ENCODE measurements at places on chromosomes 1 and 21. TPM values are rescaled to one million over a fixed set of nuclear protein-coding genes. Genes with fewer than 3 reads are reported as not detected.

Gene CHRM3
- 9.5 TPM for polyA plus RNA-seq

Gene TNFRSF8
- 0.25 TPM for polyA plus RNA-seq

Gene LCE6A
- not detected for polyA plus RNA-seq

Gene OR14I1
- polyA plus RNA-seq, result not detected

- H3K36me3 ChIP-seq, result peaks cover 36% of the 10 kb centered on the region
- no peak for DNase-seq
- H3K4me1 ChIP-seq, result no peaks in the 10 kb centered on the region
- no peaks in the 10 kb centered on the region for H3K27me3 ChIP-seq
These were observed 8.9 kb downstream of the MKNK1 start for GRCh38 chr1:46595127-46595526.

- H3K4me3 ChIP-seq, result no peak overlapping the region
- no peaks in the 10 kb centered on the region for H3K36me3 ChIP-seq
- H3K27me3 ChIP-seq, result no peaks in the 10 kb centered on the region
- no peak for DNase-seq
- H3K27ac ChIP-seq, result no peak overlapping the region
These were observed 40.3 kb upstream of the LRRC8B start for GRCh38 chr1:89484092-89485038.

DNA sequence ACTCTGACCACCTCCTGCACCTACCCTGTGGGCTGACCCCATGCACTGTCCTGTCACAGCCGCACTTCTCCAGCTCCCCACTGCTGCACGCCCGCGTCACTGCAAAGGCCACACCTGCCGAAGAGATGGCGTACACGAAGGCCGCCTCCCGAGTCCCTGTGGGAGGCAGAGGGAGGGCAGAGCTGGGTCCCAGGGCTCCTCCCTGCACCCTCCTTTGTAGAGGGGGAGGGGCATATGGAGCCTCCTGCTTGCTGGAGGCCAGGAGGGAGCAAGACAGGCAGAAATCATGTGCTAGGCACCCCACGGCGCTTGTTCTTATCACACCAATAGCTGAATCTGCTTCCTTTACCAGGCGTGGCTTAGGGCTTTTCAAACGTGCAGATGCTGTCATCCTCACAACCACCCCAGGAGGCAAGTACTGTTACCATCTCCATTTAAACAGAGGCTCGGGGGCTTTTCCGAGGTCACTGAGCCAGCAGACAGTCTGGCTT, 21.4 kb downstream of the WNT4 start:
- no peaks in the 10 kb centered on the region for H3K27me3 ChIP-seq
- DNase-seq, result no peak
- no peaks in the 10 kb centered on the region for H3K4me1 ChIP-seq
- no peak overlapping the region for H3K4me3 ChIP-seq
- H3K36me3 ChIP-seq, result peaks cover 17% of the 10 kb centered on the region

- H3K4me1 ChIP-seq, result peaks cover 20% of the 10 kb centered on the region
- H3K27ac ChIP-seq, result peak overlapping the region; percentile 7
- no peaks in the 10 kb centered on the region for H3K27me3 ChIP-seq
- no peak overlapping the region for H3K4me3 ChIP-seq
- no peak for DNase-seq
These were observed 74.2 kb downstream of the LRIG2 start for GRCh38 chr1:113147073-113147625.

DNA sequence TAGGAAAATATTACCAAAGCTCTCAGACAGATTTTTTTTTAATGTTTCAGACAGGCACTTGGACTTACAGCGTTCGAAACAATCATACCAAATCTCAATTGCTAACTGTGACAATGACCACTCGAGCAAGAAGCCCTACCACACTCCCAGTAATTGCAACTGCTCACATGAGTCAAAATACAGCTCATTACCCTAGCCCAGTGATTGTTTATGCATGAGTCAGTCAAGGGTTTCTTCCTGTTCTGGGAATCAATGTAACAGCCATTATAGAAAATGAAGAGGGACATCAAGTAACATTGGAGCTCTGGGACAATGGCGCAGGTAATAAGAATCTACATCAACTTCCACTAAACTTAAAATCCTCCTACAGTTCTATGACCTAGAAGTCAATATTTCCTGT, 56.1 kb upstream of the SH3GLB1 start:
- no peaks in the 10 kb centered on the region for H3K27me3 ChIP-seq
- H3K27ac ChIP-seq, result no peak overlapping the region
- no peak overlapping the region for H3K4me3 ChIP-seq

GRCh38 chr1:30044656-30045144, 678.7 kb downstream of the MATN1 start:
- H3K27me3 ChIP-seq, result no peaks in the 10 kb centered on the region
- no peaks in the 10 kb centered on the region for H3K4me1 ChIP-seq
- no peak overlapping the region for H3K4me3 ChIP-seq
- H3K27ac ChIP-seq, result no peak overlapping the region

DNA sequence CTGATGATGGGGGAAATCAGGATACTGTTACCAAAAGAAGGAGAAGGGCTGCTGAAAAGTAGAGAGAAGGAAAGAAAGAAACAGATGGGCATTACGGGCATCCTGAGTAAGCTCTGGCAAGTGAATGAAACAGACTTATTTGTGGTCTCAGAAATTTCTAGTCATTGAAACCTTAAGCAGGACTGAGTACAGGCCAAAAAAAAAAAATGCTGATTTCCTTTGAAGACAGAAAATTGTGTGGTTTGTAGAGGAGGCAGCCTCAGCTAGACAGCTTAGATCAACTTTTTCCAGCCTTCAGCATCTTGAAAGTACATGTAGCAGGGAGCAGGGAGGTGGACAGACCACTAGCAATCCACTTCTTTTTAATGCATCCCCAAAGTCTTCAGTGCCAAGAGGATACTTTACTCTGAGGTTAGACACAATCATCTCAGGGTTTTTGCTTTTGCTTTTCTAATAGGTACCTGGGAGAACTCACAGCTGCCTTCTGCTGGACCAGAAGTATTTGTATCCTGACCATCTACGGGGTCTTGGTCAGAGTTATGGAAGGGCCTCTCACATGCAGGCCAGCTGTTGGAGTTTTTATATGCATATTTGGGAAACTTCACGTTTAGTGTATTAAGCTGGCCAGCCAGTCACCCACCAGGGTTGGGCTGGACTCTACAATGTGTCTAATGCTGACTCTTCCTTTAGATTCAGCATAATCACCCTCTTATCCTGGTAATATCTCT, 10.6 kb upstream of the CAPZB start:
- H3K4me3 ChIP-seq, result no peak overlapping the region
- no peaks in the 10 kb centered on the region for H3K27me3 ChIP-seq
- peak overlapping the region; percentile 52 for H3K27ac ChIP-seq
- no peaks in the 10 kb centered on the region for H3K36me3 ChIP-seq

DNA sequence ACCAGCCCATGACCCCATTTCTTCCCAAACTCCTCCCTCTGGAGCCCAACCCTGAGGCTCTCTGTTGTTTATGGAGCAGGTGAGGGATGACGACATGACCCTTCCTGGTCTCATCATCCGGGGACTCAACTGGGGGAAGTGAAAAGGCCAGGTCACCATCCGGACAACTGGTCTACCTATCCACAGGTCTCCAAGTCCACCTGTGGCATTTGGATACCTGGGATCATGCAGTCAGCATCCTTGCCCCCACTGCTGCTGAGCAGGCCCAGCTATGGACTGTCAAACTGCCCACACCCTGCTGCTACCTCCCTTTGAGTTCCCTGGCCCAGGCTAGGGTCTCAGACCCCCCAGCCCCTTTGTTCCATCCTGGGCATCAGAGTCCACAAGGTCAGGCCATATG, 60.0 kb upstream of the LAPTM5 start:
- H3K27me3 ChIP-seq, result peaks cover 25% of the 10 kb centered on the region
- H3K4me1 ChIP-seq, result peaks cover 22% of the 10 kb centered on the region
- H3K36me3 ChIP-seq, result no peaks in the 10 kb centered on the region
- DNase-seq, result no peak
- H3K27ac ChIP-seq, result no peak overlapping the region
- no peak overlapping the region for H3K4me3 ChIP-seq

GRCh38 chr21:38380481-38381137, 117.7 kb downstream of the ERG start:
- no peaks in the 10 kb centered on the region for H3K4me1 ChIP-seq
- H3K27me3 ChIP-seq, result peaks cover 3% of the 10 kb centered on the region
- no peak overlapping the region for H3K4me3 ChIP-seq
- H3K36me3 ChIP-seq, result no peaks in the 10 kb centered on the region
- H3K27ac ChIP-seq, result no peak overlapping the region
- no peak for DNase-seq

DNA sequence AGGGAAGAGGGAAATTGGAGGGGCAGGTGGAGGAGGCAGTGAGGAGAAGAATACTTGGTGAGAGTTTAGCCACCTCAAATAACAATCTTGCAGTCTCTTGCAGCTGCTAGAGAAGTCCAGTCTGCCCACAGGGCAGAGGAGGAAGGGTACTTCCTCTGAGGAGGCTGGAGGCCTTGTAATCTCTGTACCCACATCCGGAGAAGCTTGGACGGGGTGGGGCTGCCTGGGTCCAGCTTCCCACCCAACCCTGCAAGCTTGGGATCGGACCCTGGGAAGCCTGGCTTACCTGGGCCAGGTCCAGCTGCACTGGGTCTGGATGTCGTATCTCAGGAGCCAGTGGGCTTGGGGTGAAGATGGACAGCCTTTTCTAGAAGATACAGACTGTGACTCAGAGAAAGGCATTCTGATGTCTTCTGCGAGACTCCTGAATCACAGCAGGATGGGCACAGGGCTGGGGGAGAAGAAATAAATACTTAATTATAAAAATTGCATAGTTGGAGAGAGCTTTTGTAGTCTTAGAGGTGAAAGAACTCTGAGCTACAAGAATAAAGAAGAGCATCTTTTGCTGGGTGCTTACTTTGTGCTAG, 111.8 kb upstream of the JUN start:
- peak overlapping the region; percentile 63 for H3K27ac ChIP-seq
- H3K27me3 ChIP-seq, result no peaks in the 10 kb centered on the region
- H3K4me3 ChIP-seq, result no peak overlapping the region

GRCh38 chr21:36783612-36784374, 84.9 kb downstream of the SIM2 start:
- no peaks in the 10 kb centered on the region for H3K27me3 ChIP-seq
- no peak overlapping the region for H3K4me3 ChIP-seq
- no peaks in the 10 kb centered on the region for H3K36me3 ChIP-seq
- no peak overlapping the region for H3K27ac ChIP-seq

DNA sequence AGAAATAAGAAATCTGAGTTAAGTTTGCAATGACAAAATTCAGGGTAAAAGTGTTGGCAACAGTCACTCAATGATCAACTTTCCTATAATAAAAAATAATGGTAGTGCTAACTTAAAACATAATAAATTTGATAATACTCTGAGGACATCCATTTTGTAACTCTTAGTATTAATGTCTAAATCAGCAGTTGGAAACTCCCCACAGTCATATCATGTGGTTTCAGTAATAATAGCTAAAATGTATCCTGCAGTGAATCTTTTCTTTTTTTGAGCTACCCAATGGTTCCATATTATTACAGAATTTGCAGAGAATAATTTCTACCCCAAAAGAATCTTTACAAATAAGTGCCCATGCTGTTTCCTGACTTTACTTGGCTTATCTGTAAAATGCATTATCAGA, 286.7 kb downstream of the PTPRC start:
- no peaks in the 10 kb centered on the region for H3K27me3 ChIP-seq
- H3K4me1 ChIP-seq, result no peaks in the 10 kb centered on the region
- no peak overlapping the region for H3K27ac ChIP-seq
- no peak for DNase-seq
- no peak overlapping the region for H3K4me3 ChIP-seq
